ENCODE measurements at places on chromosomes 7 and 10.
A peak's percentile ranks its signal among the peaks of the same experiment; 100 is the strongest.

DNA sequence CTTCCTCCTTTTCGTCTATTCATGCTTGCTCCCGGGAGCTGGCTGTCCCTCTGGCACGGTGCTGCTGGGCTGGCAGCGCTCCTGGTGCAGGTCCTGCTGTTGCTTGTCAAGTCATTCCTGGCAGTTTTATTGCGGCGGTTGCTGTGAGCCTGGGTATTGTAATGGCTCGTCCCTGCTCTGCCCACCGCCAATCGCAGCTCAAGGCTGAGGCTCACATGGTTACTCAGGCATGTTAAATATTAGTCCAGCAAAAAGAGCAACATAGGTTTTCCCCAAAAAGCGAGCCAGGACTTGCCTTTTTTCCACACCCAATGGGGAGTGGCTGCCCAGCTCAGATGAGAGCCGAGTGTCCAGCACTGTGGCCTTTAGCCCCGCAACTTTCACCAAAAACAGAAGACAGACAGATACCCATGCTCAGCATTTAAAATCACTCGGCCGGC is 492.9 kb upstream of the FOXK1 start:
- no peak for DNase-seq

DNA sequence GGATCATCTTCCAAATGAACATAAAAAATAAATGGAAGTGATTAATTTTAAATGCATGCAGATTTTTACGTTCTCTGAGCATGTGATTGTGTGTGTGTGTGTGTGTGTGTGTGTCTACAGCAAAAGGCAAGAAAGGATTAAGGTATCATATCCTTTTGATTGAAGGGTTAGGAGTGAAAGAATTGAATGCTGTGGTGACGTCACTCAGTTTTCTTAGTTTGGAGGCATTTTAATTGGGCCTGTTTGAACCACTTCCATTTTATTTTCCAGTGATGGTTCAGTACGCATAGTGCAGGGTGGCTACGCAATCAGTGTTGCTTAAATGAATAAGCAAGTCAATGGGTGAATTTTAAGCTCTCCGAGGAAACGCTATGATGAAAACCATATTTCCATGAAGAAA is 31.3 kb downstream of the TACC2 start:
- DNase-seq, result peak; percentile 5

DNA sequence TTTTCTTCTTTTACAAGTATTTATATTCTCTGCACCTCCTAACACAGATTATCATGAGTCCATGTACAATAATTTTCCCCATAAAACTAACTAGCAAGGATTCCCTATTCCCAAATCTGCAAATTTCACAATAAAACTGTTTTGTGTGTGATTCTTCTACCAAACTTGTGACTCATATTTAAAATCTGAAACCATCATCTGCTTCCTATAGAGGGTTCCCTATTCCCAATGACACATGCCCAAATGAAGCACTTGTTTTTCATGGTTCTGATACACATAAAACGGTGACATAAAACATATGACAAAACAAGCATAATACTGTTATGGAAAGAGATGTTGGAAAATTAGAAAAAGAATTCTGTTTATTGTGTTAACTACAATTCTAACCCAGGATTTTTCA is 657.6 kb downstream of the PARD3 start:
- DNase-seq, result no peak

- DNase-seq, result no peak
Measured at GRCh38 chr7:23211589-23211988, 29.7 kb downstream of the NUP42 start.

DNA sequence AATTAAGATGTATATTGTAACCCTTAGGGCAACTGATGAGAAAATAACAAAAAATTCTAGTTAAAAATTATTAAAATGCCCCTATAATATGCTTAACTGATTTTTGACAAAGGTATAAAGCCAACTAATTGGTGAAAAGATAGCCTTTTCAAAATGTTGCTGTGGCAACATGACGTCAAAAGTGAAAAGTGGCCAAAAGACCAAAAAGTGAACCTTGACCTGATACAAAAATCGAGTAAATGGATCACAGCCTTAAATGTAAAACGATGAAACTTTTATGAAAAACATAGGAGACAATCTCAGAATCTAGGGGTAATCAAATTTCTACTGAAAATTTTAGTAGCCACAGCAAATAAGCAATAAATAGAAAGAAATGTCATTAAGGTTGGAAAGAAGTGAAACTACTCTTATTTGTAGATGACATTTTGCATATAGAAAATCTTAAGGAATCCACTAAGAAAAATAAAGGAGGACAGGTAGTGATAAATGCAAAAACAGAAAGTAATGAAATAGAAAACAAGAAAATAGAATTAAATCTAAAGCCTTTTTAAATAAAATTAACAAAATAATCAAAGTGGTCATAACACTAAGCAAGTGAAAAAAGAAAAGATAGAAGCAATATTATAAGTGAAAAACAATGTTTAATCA is 285.6 kb downstream of the ADK start:
- DNase-seq, result no peak

Measured in fibroblast of skin of left biceps (primary cell).